ENCODE measurements at places on chromosomes 6 and 20.

GRCh38 chr6:12423832-12424231 is 133.7 kb downstream of the EDN1 start:
- DNase-seq, result no peak

GRCh38 chr20:18048176-18048575 is 9.5 kb downstream of the OVOL2 start:
- no peak for DNase-seq

DNA sequence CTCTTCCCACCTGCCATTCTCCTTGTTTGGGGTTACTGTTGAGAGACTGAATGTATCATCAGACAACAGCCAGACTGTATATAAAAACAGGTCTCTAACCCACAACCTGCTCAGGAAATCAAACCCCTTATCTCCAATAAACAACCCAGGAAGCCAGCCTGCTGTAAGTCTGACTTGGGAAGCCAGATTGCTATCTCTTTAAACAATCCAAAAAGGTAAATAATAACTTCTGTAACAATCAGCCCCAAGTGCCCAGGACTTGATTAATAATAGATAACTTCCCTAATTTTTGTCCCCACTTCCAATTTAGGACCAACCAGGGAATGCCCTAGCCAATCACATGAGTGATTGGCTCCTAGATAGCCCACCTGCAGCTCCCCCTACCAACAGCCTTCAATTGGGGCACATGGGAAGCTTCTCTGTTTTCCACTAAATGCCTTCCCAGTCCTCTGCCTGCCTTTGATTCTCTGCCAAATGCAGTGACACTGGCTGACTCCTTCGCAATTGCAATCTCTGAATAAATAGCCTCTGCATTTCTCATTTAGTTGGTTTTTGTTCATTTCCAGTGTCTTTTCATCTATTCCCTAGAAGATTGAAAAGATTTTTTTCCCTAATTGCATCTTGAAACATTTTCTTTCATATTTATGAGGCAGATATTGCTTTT is 117.1 kb upstream of the TAB2 start:
- no peak for DNase-seq

DNA sequence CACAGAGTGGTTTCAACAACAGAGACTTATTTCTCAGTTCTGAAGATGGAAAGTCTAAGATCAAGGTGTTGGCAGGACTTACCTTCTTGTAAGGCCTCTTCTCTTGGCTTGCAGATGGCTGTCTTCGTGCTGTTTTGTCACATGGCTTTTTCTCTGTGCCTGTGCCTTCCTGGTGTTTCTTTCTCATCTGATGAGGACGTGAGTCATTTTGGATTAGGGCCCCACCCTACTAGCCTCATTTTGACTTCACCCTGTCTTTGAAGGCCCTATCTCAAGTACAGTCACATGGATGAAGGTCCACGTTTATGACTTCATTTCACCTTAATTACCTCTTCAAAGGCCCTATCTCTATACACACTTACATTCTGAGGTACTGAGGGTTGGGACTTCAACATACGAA is 41.4 kb upstream of the LAMA2 start:
- DNase-seq, result no peak

DNA sequence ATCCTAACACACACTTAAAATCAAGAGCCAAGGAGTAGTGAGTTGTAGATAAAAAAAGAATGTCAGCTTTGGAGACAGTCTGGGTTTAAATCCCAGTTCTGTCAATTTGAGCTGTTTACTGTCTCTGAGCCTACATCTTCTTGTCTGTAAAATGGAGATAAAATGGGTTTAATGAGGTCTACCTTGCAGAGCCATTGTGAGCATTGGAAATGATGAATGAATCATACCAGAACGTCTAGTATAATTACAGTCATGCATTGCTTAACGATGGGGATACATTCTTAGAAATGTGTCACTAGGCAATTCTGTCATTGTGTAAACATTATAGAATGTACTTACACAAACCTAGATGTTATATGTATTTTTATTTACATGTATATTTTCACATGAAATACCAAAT is 17.6 kb upstream of the SGK2 start:
- DNase-seq, result no peak

- DNase-seq, result no peak
Observed at GRCh38 chr6:152270301-152270925, 366.7 kb downstream of the SYNE1 start.

DNA sequence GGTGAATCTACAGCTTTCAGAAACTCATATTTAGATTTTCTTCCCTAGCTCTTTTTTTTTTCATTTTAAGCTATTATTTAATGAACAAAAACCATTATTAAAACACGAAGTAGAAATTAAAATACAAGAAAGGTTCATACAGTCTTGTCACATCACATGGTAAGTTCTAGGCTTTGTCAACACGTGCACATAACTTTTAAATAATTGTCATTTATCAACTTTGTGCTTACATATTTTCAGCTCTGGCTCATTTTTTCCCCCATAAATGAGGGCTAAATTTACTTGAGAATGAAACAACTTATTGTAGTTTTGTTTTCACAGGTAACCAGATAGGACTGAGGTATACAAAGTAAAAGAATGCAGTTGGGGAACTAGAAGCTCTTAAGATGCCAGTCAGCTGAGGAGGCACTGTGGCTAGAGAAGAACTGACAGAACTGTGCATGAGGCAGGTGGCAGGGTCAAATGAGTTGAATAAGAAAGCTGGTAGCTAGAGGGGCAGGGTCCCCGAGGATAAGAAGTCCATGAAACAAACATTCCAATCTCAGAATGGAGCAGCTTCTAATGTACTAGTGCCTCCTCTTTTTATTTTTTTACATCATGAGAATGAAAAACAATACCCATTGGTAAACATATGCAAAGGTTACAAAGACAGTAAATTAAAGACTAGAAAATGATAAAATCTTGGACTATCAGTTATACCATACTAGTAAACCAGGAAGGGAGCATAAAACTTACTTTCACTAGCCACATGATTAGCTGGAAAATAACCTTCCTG is 141.5 kb downstream of the MYB start:
- DNase-seq, result no peak

All from neural progenitor cell (in vitro differentiated cells).